ENCODE measurements at places on chromosomes 1 and 21.

DNA sequence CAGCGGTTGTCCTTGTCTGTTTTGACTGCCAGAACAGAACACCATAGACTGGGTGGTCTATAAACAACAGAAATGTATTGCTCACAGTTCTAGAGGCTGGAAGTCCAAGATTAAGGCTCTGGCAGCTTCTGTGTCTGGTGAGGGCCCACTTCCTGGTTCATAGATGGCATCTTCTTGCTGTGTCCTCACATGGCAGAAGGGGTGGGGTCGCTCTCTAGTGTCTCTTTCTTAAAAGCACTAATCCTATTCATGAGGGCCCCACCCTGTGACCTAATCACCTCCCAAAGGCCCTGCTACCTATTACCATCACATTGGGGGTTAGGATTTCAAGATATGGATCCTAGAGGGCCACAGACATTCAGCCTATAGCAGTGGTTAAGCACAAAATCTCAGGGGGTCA lies 304.4 kb downstream of the NFIA start:
- no peaks in the 10 kb centered on the region for H3K27me3 ChIP-seq
- no peak overlapping the region for H3K27ac ChIP-seq
- DNase-seq, result no peak
- H3K4me1 ChIP-seq, result no peaks in the 10 kb centered on the region
- no peak overlapping the region for H3K4me3 ChIP-seq
- H3K36me3 ChIP-seq, result peaks cover 27% of the 10 kb centered on the region

GRCh38 chr1:163537809-163538208 lies 216.1 kb downstream of the NUF2 start:
- no peak for DNase-seq
- no peaks in the 10 kb centered on the region for H3K4me1 ChIP-seq
- H3K4me3 ChIP-seq, result no peak overlapping the region
- H3K27ac ChIP-seq, result no peak overlapping the region
- no peaks in the 10 kb centered on the region for H3K36me3 ChIP-seq
- no peaks in the 10 kb centered on the region for H3K27me3 ChIP-seq

GRCh38 chr1:110434946-110435345 lies 16.0 kb upstream of the PROK1 start:
- no peaks in the 10 kb centered on the region for H3K36me3 ChIP-seq
- no peak overlapping the region for H3K27ac ChIP-seq
- peaks cover 54% of the 10 kb centered on the region for H3K27me3 ChIP-seq
- no peak for DNase-seq
- H3K4me1 ChIP-seq, result peaks cover 4% of the 10 kb centered on the region
- no peak overlapping the region for H3K4me3 ChIP-seq

DNA sequence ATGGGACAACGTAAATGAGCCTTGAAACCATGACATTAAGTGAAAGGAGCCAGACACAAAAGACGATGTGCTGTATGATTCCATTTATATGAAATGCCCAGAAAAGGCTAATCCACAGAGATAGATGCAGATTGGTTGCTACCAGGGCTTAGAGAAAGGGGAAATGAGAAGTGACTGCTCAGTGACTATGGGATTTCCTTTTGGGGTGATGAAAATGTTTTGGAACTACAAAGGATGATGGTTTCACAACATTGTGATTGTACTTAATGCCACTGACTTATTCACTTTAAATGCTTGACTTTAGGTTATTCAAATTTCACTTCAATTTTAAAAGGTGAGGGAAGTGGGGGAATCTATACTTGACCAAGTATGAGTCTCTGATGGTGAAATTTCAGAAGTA lies 414.3 kb downstream of the SETD4 start:
- no peaks in the 10 kb centered on the region for H3K36me3 ChIP-seq
- no peak overlapping the region for H3K4me3 ChIP-seq
- DNase-seq, result no peak

- H3K27me3 ChIP-seq, result peaks cover 69% of the 10 kb centered on the region
- H3K4me1 ChIP-seq, result peaks cover 24% of the 10 kb centered on the region
- H3K36me3 ChIP-seq, result peaks cover 4% of the 10 kb centered on the region
- H3K27ac ChIP-seq, result no peak overlapping the region
These were observed 2.7 kb downstream of the MAN1C1 start for GRCh38 chr1:25619101-25619890.

GRCh38 chr1:33119532-33120217 lies 38.7 kb downstream of the AZIN2 start:
- no peak overlapping the region for H3K27ac ChIP-seq
- H3K4me1 ChIP-seq, result peaks cover 8% of the 10 kb centered on the region
- peaks cover 11% of the 10 kb centered on the region for H3K36me3 ChIP-seq
- DNase-seq, result no peak
- H3K27me3 ChIP-seq, result no peaks in the 10 kb centered on the region

DNA sequence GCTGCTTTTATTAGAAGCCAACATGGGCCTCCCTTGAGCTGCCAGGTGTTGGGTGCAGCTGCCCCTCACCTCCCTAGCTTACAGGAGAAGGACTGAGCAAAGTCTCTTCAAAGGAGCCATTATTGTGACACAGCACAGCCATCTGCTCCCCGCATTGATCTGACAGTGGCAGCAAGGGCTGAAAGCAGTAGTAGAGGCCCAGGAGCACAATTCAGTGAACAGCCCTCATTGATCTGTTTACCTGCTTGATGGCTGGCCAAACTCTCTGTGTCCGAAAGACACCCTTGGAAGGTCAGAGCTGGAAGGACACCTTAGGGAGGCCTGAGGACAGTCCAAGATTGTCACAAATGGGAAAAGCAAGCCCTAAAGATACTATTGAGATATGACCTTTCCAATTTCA lies 14.5 kb downstream of the HMGB4 start:
- H3K4me3 ChIP-seq, result no peak overlapping the region
- no peak for DNase-seq
- no peak overlapping the region for H3K27ac ChIP-seq
- H3K4me1 ChIP-seq, result no peaks in the 10 kb centered on the region
- H3K27me3 ChIP-seq, result no peaks in the 10 kb centered on the region

DNA sequence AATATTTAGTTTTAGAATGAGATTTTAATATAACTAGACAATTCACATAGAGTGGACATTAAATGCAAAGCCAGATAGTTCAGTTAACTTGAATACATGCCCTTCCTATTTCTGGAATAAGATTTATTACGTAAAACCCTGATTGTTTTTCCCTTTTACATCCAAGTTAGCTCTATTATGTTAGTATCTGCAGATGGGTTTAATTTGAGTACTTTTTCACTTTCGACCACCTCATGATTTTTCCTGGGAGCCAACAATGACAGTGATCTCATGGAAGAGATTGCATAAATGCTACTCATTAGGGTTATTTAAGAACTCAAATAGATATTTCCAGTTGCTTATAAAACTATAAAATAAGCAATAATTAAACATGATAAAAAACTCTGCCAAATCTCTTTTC lies 199.4 kb upstream of the PTGFR start:
- DNase-seq, result no peak
- H3K27me3 ChIP-seq, result no peaks in the 10 kb centered on the region
- no peak overlapping the region for H3K4me3 ChIP-seq
- no peak overlapping the region for H3K27ac ChIP-seq

DNA sequence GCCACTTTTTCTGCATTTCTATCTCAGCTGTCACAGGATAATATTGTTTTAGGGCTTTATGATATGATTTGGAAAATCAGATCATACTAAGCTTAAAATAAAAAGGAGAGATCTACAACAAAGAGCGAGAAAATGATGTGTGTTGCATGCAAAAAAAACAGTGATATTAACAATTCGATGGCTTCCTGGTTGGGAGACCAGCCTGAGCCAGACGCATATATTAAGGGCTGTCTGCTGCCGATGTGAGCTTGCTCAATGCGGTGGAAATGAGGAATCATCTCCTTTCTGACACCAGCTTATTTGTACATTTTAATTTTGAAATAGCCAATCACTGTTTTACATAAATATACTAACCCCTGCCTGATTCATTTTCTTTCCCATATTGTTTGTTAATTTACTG lies 862.6 kb downstream of the USP25 start:
- no peaks in the 10 kb centered on the region for H3K27me3 ChIP-seq
- DNase-seq, result no peak
- peaks cover 3% of the 10 kb centered on the region for H3K4me1 ChIP-seq
- H3K36me3 ChIP-seq, result no peaks in the 10 kb centered on the region
- no peak overlapping the region for H3K27ac ChIP-seq

DNA sequence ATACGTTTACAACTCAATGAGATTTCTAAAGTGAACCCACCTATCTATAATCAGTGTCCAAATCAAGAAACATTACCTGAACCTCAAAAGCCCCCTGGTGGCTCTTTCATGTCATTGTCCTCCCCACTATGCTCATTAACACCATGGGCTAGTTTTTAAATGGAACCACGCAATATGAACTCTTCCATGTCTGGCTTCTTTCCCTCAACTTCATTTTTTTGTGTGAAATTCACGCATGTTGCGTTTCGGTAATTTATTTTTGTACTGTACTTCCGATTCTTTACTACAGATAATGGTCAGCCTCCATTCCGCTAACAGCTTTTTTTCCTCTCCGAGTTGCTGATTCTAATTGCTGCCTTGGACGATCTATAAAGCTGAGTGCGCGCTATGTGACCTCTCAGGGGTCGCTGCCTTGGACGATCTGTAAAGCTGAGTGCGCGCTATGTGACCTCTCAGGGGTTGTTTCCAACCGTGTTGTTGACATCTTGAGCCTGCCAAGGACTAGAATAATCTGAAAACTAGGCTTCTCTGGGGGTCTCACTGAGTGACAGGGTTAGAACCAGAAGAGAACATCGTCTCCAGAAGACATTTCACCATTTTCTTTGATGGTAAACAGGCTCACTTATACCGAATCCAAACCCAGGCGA lies 1.1 kb upstream of the CACYBP start:
- H3K27me3 ChIP-seq, result no peaks in the 10 kb centered on the region
- H3K4me1 ChIP-seq, result peaks cover 5% of the 10 kb centered on the region
- no peaks in the 10 kb centered on the region for H3K36me3 ChIP-seq
- peak; percentile 64 for DNase-seq

DNA sequence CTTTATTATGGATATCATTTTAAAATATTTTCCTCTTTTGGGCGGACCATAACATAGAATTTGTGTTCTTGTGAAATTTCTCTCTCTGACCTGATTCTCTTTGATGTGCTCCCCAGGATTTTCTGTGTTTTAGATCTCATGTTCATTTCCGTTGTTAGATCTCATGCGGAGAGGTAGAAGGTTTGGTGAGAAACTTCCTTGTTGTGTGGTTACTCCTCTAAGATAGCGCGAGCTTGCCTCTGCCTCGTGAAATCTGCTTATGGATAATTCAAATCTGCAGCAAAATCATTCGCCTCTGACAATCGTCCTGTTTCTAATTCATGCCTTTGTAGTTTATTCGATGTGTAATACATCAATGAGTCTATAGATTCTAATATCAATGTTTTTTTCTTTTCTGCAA lies 580.4 kb downstream of the USP25 start:
- H3K27ac ChIP-seq, result no peak overlapping the region
- H3K27me3 ChIP-seq, result no peaks in the 10 kb centered on the region
- H3K4me3 ChIP-seq, result no peak overlapping the region
- DNase-seq, result no peak
- no peaks in the 10 kb centered on the region for H3K4me1 ChIP-seq

- H3K27me3 ChIP-seq, result no peaks in the 10 kb centered on the region
- no peaks in the 10 kb centered on the region for H3K4me1 ChIP-seq
- no peak overlapping the region for H3K4me3 ChIP-seq
- no peak overlapping the region for H3K27ac ChIP-seq
These were observed 73.5 kb downstream of the ABL2 start for GRCh38 chr1:179156026-179156425.

GRCh38 chr1:234934611-234935033 lies 194.0 kb downstream of the TOMM20 start:
- peak; percentile 99 for DNase-seq
- peaks cover 6% of the 10 kb centered on the region for H3K4me1 ChIP-seq
- H3K36me3 ChIP-seq, result no peaks in the 10 kb centered on the region
- no peak overlapping the region for H3K4me3 ChIP-seq
- H3K27me3 ChIP-seq, result no peaks in the 10 kb centered on the region

All from mesenchymal stem cell (in vitro differentiated cells and primary cell).